NCI-H1930 (cell line): ENCODE measurements at places on chromosomes 5 and 9.

GRCh38 chr5:23977997-23978396, 470.6 kb downstream of the PRDM9 start:
- DNase-seq: no peak

DNA sequence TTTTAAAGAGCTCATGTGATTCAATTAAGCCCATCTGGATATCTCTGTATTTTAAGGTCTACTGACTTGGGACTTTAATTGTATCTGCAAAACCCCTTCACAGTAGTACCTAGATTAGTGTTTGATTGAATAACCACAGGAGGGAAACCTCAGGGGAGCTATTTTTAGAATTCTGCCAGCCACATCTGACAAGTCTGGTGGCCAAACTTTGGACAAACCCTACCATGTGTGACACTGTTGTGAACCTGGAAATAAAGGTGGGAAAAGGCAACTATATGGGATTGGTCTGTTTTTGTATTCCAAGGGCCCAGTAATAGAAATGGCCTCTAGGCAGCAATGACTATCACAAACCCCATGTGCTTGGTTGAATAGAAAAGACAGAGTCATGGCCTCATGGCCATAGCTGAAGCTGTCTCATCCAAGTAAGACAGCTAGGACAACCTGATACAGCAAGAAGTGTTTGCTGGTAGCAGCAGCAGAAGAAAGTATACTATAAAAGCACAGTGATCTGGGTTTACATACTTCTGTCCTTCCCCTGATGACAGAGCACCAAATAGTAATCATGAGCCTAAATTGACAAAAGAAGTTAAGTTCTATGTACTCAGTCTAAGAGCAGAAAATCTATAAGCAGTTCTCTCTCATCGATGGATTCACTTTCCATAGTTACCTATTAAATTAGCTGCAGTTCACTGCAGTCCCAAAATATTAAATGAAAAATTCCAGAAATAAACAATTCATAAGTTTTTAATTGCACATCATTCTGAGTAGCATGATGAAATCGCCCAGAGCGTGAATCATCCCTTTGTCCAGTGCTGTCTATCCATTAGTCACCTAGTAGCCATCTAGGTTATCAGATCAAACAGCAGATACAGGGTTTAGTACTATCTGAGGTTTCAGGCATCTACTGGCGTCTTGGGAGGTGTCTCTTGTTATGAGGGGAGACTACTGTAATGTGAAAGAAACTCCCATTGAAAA, 189.8 kb downstream of the ARHGAP26 start:
- DNase-seq: no peak

DNA sequence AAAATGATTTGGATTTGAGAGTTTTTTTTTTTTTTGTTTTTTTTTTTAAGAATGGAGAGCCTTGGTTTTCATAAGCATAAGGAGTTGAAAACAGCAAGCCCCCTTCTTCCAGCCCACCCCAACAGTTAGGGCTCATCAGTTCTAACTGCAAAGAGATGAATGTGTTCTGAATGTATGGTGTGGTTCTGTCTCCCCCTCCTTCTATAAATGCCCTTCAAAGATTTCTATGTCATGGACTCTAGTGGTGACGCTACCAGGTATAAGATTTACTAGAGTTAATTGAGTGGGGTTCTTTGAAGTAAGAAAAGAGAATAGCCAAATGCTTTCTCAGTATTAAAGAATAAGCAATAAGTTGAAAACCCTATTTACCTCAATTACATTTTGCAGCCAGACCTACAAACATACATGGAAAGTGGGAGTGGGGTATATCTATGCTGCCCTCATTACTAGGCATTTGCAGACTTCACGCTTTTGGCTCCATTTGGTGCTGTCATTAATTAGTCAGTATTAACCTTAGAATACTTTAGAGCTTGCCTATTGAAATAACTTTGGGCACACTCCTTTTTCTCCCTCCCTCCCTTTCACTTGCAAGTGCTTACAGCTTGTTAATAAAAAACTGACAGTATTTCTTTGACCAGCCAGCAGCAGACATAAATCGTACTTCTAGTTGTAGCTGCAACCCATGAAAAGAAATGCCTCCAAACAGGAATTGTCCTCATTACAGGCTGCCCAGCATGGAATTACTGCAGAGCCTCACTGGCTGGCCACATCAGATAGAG, 667.2 kb upstream of the ZNF608 start:
- no peak for DNase-seq

DNA sequence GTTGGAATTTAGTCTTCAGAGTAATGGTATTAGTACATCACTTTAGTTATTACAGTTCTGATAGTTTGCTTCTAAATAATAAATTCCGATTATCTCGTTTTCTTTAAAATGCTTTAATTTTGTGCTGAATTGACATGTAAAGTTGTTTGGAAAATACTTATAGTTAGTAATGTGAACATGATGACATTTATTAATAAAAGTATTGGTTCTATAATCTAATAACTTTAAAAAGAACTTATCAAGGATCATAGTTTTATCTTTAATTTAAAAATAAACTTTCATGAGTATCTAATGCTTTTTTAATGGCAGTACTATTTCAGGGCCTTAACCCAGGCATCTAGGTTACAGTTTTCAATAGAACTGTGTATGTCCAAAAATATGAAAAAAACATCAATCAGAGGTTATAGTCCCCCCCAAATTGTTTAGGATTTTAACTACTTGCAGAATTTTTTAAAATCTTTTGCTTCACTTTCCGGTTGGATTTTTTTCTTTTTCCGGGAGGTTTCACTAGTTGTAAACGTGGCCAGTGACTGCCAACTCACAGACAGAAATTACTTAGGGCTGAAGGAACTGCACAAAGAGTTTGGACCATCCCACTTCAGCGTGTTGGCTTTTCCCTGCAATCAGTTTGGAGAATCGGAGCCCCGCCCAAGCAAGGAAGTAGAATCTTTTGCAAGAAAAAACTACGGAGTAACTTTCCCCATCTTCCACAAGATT, 680 bp downstream of the GPX8 start:
- no peak for DNase-seq

DNA sequence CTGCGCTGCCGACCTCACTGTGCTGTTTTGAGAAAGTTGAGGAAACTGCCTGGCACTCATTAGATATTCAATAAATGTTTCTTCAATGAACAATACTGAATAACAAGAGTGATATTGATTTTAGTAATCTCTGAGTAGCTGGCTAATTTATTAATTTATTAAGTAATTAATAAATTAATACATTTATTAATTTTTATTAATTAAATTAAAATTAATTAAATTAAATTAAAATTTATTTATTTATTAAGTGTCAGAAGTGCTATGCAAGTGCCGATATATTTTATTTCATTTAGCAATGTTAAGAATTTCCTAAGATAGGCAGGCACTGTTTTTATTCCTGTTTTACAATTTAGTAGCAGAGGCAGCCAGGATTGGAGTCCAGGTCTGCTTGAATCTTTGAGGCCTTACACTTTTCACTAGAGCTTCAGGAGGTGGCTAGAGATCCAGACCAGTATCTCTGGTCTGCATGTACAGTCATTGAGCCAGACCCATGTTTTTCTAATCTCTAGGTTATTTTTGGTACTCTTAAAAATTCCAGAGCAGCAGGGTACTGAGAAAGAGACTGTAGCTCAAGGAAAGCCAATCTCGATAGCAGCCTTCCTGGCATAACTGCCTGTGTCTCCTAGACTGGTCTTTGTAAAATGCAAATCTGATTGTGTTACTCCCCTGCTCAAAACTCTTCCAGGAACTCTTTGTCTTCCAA, 109.2 kb downstream of the ARHGEF28 start:
- no peak for DNase-seq

GRCh38 chr9:86406366-86406765, 52.2 kb upstream of the TUT7 start:
- no peak for DNase-seq

GRCh38 chr5:94505327-94506068, 112.9 kb downstream of the KIAA0825 start:
- DNase-seq: no peak

- no peak for DNase-seq
Measured at GRCh38 chr5:134005417-134006061, 764 bp upstream of the VDAC1 start.

- no peak for DNase-seq
Measured at GRCh38 chr5:132455614-132456115, 34.9 kb downstream of the IRF1 start.

DNA sequence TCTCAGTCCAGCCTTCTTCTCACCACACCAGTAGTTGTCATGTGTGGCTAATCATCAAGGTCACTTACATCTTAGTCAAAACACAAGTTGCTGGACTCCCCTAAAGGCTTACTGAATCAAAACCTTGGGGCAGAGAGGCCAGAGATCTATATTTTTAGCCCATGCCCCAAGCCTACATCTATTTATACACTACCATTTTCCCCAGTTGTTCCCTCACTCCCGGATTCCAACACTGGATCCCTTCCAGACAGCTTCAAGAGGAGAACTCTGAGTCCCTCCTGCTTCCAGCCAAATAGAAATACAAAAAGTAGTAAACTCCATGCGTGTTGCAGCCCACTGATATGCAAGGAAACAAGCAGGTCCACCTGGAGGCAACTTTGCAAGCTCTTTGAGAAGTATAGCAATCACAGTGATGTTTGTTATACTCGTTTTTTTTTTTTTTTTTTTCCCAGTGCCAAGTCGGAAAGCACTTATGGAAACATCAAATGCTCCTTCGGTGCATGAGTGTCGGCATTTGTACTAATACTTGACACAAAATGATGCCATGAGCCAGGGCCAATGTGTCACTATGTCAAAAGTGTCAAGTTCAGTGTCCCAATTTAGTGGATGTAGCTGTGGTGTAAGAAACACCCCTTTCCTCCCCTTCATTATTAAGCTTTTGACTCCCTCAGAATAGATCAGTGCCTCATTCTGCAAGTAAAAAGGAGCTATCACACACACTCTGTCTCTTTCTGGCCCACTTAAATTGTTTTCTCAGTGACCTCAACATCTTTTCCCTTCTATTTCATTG, 594.2 kb upstream of the SGCD start:
- no peak for DNase-seq
